KBM-7 (cell line): ENCODE measurements at places on chromosomes 1 and 21.

DNA sequence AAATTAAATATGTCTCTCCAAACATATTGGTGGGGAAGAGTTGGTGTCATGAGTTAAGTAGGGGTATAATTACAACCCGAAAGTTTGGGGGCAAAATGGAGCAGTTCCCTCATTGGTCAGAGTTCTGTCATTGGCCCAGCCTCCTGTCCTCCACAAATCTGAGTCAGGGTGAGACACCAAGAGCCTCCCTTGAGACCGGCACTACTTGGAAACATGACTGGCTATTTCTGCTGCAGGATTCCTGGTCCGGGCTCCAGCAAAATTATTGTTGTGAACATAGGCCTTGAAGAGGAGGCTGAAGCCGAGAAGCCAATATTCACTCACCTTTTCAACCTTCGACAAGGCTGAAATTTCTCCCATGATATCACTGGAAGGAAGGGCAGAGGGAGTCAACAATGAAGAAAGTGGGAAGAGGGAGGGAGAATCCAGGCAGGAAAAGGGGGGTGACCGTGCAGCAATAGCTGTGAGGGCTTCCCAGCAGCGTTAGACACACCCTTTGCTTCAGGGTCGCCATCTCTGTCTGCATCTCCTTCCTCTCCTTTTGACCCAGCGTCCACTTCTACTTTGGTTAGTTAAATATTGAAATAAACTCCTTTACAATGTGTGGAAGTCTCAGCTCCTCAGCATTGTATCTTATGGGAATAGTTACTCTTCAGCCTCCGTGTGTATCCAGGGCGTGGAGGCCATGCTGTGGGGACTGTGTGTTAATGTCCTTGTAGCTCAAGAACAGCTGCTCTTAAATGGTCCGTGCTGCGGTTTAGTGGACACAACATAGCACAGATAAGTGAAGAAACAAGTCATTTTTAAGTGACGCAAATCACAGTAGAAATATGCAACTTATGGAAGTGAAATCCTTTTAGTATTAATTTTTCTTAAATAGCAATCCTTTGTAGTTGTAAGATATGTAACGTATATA lies 307.4 kb downstream of the DISC1 start:
- DNase-seq: no peak

GRCh38 chr21:41158026-41158425 lies 9.9 kb upstream of the BACE2 start:
- no peak for DNase-seq

GRCh38 chr21:43323244-43324005 lies 103.5 kb downstream of the SIK1 start:
- DNase-seq: no peak

DNA sequence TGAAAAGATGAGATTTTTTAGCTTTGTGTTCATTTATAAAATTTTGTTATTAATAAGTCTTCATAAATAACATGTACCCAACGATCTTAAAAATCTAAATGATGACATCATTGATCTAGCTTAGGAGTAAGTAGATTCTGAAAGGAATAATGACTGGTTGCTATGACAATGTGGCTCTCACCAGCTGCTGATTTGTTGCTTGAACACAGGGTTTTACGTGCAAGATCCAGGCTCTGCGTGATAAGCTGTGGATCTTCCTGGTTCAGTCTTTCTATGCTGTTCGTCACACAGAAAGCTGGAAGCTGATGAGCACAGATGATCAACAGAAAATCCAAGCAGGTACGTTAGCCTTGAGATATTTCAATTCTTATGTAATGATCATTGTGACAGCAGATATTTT lies 49.1 kb upstream of the C1orf146 start:
- DNase-seq: no peak

GRCh38 chr1:83799594-83799993 lies 199.3 kb downstream of the TTLL7 start:
- DNase-seq: no peak

DNA sequence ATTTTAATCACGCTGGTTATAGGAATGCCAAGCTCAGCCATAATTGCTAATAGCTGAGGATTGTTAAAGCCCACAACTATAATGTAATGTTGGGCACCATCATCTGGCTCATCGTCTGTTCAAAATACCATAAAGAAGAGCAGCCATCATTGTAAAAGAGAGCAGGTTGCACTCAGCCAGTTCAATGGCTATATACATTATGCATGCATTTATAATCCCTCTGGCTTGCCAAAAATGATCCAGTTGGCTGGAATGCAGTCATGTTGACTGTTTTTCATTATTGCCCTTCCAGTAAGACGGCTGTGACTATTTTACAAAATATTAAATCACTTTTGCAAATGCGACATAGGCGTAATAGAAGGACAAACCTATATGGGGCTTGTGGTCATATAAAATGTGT lies 85.3 kb downstream of the SPAG17 start:
- DNase-seq: no peak

DNA sequence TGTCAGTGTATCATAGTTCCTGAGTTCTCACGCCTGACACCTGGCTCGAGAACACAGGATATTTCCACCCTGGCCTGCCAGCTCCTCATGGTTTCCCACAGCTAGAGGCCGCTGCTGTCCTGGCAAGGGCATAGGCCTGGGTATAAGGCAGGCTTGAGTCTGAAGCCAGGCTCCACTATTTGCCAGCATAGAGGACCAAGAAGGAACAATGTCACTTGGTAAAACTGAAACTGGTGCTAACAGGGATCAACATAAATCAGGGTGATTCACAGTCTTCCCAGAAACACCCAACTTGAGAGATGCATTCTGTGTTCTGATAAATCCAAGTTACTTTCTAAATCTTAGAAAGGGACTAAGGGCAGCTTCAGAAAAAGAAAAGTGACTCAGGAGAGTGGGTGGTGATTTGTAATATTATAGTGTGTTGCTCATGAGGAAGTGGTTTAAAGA lies 6.9 kb upstream of the S100A2 start:
- peak; percentile 75 for DNase-seq
